ENCODE measurements at places on chromosomes 16 and 17.

DNA sequence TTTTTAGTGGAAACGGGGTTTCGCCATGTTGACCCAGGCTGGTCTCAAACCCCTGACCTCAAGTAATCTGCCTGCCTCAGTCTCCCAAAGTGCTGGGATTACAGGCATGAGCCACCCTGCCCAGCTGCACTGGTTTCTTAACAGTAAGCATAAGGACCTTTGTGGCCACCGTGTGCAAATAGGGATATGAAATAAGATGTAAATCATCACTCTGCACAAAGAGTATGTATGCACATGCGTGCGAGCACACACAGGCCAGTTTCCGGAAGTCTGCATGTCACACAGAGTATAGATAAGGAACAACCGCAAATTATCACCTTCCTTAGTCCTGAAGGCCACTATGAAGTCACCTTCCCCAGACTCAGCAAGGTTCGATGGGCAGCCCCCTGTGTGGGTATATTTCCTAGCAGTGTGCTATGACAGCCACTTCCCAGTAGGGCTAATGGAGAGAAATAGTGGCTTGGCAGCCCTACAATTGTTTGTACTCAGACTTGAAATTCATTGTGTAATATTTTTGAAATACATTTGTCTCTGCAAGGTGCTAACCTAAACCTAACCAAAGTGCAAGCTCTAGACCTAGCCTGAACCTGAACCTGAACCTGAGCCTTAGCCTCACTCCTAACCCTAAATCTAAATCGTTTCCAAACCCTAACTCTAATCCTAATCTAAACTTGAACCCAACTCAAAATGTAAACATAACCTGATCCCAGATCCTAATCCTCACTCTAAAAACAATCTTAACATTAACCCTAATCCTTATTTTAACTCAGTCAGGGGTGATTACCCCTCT is 48.4 kb upstream of the SKAP1 start:
- DNase-seq = no peak

- no peak for DNase-seq
Measured at GRCh38 chr17:71914042-71914441, 206.8 kb upstream of the SOX9 start.

DNA sequence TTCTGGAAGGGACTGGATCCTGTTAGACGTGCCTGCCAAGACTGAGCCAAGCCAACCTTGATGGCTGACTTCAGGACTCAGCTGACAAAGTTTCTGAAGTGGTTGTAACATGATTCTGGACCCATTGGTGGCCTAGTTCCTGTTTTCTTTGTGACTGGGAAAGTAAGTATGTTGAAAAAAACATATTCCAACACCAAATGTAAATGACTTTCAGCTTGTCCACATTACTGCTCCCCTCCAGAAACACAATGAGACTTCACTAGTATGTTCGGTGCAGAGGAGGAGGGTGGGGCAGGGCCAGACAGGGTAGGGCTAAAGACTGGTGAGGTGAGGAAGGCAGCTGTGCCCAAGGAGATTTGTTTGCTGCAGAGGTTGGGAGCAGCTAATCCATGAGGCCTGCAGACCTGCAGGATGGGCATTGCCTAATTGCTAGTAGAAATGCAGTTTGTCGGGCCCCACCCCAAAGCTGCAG is 26.4 kb downstream of the NMT1 start:
- no peak for DNase-seq

GRCh38 chr16:75589306-75589705 is 23.1 kb downstream of the GABARAPL2 start:
- DNase-seq = no peak

- DNase-seq = no peak
Measured at GRCh38 chr17:65202844-65203571, 65.8 kb downstream of the RGS9 start.

- DNase-seq = no peak
Measured at GRCh38 chr16:68728523-68728922, 8.6 kb upstream of the CDH1 start.

DNA sequence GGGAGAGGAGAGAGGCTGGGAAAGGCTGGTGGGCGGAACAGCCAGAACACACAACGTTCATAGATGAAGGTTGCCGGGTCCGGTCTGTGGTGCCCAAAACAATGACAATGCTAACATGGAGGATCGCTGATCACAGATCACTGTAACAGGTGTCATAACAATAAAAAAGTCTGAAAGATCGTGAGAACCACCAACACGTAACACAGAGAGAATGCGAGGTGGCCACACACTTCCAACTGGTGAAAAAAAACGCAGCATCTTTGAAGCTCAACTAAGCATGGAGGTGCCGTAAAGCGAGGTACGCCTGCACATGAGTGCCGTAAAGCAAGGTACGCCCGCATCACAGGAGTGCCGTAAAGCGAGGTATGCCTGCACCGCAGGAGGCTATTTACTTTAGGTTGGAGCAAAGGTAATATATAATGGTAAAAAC is 42.3 kb downstream of the ABR start:
- no peak for DNase-seq

- DNase-seq = no peak
Measured at GRCh38 chr17:48068491-48068961, 20.4 kb downstream of the NFE2L1 start.

DNA sequence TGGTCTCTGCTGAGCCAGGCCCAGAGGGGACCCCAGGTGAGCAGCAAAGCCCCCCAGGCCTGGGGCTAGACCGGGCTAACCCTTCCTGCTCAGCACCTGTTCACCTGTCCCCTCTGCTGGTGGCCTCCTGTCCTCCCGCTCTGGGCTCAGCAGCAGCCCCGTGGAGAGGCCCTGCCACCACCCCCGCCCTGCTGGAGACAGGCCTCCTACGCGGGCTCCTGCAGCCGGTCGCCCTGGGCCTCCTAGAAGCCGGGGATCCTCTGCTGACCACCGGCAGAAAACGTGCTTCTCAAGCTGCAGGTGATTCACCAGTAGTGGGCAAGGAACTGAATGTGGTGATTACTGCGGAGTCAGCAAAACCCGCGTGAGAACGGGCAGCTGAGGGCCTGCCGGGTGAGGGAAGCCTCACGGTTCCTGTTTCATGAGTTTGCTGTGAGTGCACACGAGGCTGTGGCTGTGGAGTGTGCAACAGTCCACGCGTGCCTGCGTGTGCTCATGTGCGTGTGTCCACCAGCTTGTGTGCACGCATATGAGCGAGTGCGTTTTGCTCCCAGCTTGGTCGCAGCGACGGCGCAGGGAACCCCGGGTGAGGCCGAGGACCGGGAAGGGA is 792 bp downstream of the SECTM1 start:
- no peak for DNase-seq

DNA sequence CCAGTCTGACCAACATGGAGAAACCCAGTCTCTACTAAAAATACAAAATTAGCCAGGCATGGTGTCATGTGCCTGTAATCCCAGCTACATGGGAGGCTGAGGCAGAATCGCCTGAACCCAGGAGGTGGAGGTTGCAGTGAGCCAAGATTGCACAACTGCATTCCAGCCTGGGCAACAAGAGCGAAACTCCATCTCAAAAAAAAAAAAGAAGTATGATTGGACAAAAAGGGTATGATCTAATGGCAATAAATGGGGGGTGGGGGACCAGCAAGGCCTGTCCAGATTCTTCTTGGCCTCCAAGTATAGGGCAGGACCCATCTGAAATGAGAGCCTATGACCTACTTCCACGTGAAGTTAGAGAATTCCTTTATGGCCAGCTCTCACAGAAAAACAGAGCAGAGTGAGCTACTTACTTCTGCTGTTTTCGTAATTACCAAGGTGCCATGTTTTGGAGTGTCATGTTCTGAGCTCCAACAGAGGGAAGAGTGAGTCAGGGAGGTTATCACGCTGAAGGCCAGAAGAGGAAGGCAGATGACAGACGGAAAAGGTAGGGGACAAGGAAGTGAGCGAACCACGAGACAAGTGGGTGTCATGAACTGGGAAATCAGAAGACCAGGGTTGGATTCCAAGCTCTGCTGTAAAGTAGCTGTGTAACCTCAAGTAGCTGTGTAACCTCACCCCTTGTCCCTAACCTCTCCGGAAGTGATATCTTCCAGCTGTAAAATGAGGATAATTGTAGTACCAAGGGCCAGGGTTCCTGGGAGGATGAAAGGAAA is 3.6 kb upstream of the ZMYND15 start:
- DNase-seq = no peak

DNA sequence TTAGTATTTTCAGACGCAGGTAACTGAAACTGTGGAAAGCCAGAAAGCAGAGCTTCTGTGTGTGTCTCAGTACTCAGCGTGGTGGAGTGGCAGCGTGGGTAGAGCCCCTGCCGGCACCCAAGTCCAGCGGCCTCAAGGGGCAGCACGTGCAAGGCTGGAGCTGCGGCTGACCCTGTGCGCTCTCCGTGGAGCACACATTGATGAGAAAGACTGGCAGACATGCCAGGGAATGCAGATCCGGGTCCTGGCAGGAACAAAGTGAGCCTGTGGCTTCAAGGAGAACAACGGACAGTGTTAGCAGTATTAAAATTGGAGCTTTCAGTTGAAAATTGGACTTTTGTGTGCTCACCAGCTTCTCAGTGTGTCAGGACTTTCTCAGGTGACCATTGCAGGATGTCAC is 23.3 kb downstream of the ZC3H18 start:
- no peak for DNase-seq

Measured in activated CD4-positive, alpha-beta T cell treated with anti-CD3 and anti-CD28 coated beads, Interleukin-2, amount 50 U/mL, for 24 hours (primary cell).